ENCODE measurements at places on chromosomes 2 and 18. TPM values are rescaled to one million over a fixed set of nuclear protein-coding genes. Genes with fewer than 3 reads are reported as not detected.

IL37 gene
- not detected for total RNA-seq

NEU4 gene
- 0.13 TPM for total RNA-seq

TLX2 gene
- total RNA-seq: not detected

SKOR2 gene
- not detected for total RNA-seq

RESP18 gene
- total RNA-seq: not detected

CXCR4 gene
- total RNA-seq: 2.0 TPM

TTN gene
- total RNA-seq: 3.3 TPM

UGT1A4 gene
- total RNA-seq: not detected

MFSD6 gene
- total RNA-seq: 12.9 TPM

TMEM163 gene
- total RNA-seq: 0.76 TPM

TPO gene
- total RNA-seq: not detected

UNC80 gene
- not detected for total RNA-seq

TUBA4B gene
- not detected for total RNA-seq

CCT7 gene
- 296 TPM for total RNA-seq

LTBP1 gene
- total RNA-seq: 565 TPM

C2orf15 gene
- not detected for total RNA-seq

HRH4 gene
- 0.07 TPM for total RNA-seq

ELOA2 gene
- total RNA-seq: not detected

CPSF3 gene
- 39.7 TPM for total RNA-seq

SERPINB3 gene
- 0.07 TPM for total RNA-seq

TMEM37 gene
- not detected for total RNA-seq

TMEM247 gene
- total RNA-seq: not detected

IL1F10 gene
- not detected for total RNA-seq

SLC19A3 gene
- total RNA-seq: 0.78 TPM

FAM237A gene
- total RNA-seq: not detected

UPP2 gene
- not detected for total RNA-seq

CCDC85A gene
- total RNA-seq: 0.13 TPM

CTAGE1 gene
- total RNA-seq: 0.07 TPM

HOXD13 gene
- total RNA-seq: not detected

MEMO1 gene
- 40.4 TPM for total RNA-seq

SLC4A5 gene
- total RNA-seq: 0.30 TPM

VIT gene
- 8.9 TPM for total RNA-seq

EPHA4 gene
- total RNA-seq: 27.3 TPM

ME2 gene
- total RNA-seq: 35.6 TPM

RTTN gene
- total RNA-seq: 13.8 TPM

ABCB11 gene
- 0.13 TPM for total RNA-seq

FBLN7 gene
- total RNA-seq: 17.7 TPM

EMILIN1 gene
- total RNA-seq: 283 TPM

TSPYL6 gene
- total RNA-seq: not detected

CDK15 gene
- total RNA-seq: 1.5 TPM

KCNG2 gene
- not detected for total RNA-seq

SAG gene
- not detected for total RNA-seq

Measured in smooth muscle cell of the pulmonary artery (primary cell).